SW 1271 (cell line): ENCODE measurements at places on chromosomes 12 and 14.

- DNase-seq, result no peak
These were observed 56.9 kb downstream of the LIN52 start for GRCh38 chr14:74141703-74142102.

DNA sequence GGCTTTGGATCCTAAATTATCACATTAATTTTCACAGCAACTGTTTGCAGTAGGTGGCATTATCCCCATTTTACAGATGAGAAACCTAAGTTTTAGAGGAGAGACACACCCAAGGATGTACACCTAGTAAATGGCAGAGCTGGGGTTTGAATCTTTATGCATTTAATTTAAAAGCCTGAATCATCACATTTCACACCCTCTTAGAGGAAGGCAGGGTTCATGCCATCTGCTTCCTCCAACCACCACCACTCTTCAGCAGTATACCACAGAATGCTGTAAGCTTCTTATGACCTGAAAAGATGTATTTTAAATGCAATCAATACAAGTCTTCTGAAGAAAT lies 90.3 kb downstream of the CRADD start:
- no peak for DNase-seq

GRCh38 chr12:118103601-118104382 lies at the start of gene VSIG10:
Gene VSIG10 (minus strand): TSS chr12:118104011. CDS start chr12:118103671, 340 bp downstream.
- peak; percentile 72 for DNase-seq

DNA sequence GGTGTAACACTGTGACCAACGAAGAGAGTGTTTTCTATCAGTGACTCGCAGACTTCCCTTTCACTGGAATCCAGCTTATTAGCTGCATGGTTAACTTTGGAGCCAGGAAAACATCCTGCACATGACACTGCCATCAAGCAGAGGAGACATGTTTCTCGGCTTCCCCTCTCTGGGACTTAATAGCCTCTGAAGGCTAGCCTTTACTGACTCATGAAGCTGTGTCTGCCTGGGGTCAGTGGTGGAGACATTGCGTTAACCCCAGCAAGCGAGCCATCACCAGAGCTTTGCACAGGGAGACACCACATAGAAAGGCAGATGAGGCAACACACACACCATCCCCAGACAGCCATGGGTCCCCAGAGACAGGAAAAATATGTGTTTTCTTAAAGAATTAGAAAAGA lies 126.9 kb upstream of the PRICKLE1 start:
- DNase-seq, result no peak

GRCh38 chr12:113285679-113286610 lies 49.0 kb downstream of the SLC8B1 start:
- DNase-seq, result no peak

DNA sequence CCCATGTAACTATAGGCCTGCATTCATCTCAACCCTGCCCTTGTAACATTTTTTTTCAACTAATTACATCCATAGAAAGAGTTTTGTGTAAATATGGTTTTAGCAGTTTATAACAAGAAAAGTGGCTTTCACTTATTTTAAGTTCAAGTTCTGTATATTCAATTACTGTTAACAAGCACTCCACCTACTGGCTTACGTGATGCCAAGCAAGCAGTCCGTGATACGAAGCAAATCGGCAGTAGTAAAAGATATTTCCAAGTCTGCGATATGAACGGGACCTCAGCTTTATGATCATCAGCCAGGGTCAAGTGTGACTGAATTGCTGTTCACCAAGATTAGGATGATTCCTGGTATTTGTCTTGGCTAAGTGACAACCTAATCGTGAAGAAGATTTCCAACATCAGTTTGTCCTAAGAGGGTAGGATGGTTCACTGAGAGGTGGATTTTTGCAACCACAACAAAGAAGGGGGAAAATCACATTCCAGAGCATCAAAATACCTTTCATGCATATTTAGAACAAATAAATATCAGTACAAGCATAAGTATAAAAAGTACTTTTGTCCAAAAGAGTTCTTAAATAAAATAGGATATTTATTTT lies 456.2 kb downstream of the FOXG1 start:
- DNase-seq, result no peak

GRCh38 chr12:63990828-63991547 lies 146.5 kb downstream of the SRGAP1 start:
- no peak for DNase-seq

GRCh38 chr12:59444932-59445331 lies 150.9 kb upstream of the SLC16A7 start:
- DNase-seq, result no peak

DNA sequence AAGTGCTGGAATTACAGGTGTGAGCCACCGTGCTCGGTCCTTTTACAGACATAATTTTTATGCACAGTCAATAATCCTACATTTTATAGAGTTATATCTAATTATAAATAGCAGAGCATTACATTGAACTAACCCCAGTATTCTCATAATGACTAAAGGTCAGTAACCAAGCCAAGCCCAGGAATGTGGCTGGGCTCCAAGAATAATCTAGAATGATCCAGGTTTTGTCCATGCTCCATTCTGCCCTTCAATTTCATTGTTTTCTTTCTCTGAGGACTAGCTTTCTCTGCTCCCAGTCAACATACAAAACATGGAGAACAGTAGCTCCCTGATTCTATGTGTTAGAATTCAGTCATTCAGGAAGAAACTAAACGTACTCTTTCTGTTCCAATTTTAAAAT lies 92.1 kb upstream of the KRR1 start:
- DNase-seq, result no peak

GRCh38 chr12:85747941-85748495 lies 88.2 kb downstream of the RASSF9 start:
- DNase-seq, result no peak

GRCh38 chr14:92959189-92959531 lies 36.2 kb downstream of the CHGA start:
- DNase-seq, result no peak

GRCh38 chr14:57266065-57266464 lies 2.6 kb downstream of the EXOC5 start:
- DNase-seq, result no peak

DNA sequence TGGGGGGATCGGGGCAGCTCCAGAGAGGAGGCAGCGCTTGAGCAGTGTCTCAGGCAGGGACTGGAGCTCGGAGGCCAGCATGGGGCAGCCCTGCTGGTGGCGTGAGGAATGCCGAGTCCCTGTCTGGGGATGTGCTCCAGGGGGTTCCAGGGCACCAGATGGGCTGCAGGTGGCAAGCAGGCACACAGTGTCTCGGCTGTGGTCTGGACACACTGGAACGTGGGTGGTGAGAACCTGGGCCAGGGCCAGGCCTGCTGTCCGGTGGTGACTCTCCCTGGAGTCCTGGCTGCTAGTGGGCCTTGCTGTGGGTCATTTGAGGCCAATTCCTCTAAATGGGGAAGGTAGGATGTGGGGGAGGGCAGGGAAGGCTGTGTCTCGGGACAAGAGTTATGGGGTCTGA lies 199.4 kb upstream of the RTL1 start:
- no peak for DNase-seq

DNA sequence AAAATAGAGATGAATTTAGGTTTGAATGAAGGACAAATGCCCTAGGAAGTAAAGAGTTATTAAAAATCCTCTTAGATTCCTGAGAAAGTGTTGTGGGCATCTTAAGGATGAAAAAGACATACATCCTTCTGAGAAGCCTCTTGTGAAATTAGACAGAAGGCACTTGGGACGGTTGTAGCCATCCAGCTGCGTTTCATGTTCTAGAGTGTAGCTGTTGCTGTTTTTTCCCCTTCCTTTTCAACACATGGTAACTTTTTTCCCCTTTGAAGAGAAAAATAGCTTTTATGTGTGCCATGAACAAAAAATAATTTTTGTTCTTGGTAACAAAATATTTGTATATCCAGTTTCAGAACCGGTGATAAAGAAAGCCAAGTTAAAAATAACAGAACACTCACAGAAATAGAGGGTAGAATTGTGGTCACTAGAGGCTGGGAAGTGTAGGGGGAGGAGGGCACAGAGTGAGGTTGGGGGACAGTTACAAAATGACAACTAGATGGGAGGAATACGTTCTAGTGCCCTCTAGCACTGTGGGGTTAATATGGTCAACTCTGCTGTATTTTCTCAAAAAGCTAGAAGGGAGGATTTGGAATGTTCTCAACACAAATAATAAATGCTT lies 58.4 kb downstream of the PTHLH start:
- DNase-seq, result no peak

- DNase-seq, result no peak
These were observed 6.6 kb downstream of the RAPGEF3 start for GRCh38 chr12:47752121-47752520.

- no peak for DNase-seq
These were observed 32.4 kb downstream of the LMO3 start for GRCh38 chr12:16573398-16574077.

GRCh38 chr14:77882636-77883035 lies 82.7 kb downstream of the ADCK1 start:
- DNase-seq, result no peak

- no peak for DNase-seq
These were observed 16.4 kb upstream of the TMEM30B start for GRCh38 chr14:61297581-61297980.

GRCh38 chr14:31395119-31395518 lies 25.2 kb downstream of the HEATR5A start:
- DNase-seq, result no peak

GRCh38 chr12:2258025-2258424 lies 205.2 kb downstream of the CACNA1C start:
- no peak for DNase-seq

DNA sequence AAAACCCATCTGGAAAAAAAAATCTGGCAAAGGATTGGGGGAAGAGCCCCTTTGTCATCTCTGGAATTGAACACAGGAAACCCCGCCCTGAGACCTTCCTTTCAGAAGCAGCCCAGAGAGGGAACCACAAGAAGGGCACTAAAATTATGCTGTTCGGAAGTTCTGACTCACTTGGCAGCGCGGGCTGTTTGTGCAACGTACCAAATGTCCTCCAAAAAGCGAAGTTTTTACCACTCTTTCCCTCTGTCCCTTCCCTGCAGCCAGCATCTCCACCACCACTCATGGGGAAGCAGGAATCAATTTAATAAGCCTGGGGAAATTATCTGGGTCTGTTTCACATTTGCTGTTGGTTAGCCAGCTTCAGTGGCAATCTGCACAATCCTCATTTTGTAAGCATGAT lies 3.2 kb upstream of the SYNE3 start:
- no peak for DNase-seq

GRCh38 chr12:55679691-55680090 lies 28.0 kb downstream of the ITGA7 start:
- DNase-seq, result no peak

DNA sequence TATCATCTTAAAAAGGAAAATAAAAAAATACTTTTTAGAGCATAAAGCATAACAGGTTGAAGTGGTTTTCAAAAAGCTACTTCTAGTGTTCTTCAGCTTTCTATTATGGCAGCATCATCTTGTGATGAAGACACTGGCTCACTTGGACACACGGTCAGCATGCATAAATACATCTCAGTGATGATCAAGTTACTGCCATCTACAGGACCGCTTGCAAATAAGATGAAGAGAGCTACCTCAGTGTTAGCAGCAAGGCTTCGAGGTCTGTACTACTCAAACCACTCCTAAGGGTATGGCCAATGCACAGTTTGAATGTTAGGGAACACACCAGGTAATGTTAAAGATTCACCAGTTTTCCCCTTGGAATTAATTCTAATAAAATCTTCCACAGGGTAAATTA lies 58.8 kb downstream of the GALC start:
- no peak for DNase-seq

DNA sequence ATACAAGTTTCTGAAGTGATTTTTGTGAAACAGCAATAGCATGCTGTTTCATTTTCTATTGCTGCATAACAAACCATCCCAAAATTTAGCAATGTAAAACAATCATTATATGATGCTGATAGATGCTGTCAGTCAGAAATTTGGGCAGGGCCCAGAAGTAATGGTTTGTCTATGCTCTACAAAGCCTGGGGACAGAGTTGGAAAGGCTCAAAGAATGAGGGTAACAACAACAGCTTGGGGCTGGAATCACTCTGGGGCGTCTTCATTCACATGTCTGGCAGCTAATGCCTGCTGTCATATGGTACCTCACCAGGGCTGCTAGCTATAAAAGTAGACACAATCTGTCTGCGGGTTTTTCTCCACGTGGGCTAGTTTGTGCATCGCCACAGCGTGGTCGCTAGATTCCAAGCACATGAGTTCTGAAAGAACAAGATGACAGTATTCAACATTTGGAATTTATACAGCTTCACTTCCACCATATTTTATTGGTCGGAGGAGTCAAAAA lies 176.5 kb downstream of the BMP4 start:
- no peak for DNase-seq

DNA sequence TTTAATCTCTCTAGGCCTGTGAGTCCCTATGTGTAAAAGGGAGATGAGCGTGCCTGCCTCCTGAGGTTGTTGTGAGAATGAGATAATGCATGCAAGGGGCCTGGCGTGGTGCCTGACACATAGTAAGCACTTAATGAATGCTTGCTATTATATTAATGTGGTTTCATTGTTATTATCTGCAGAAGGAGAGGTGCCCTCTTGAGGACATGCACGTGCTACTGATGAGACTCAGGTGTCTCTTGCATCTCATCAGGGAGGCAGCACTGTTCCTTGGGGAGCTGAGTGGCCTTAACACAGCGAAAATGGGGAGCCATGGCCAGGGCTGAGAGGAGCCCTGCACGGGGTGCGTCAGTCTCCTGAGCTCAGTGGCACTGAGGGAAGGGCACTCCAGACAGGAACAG lies 29.9 kb upstream of the BCDIN3D start:
- no peak for DNase-seq

DNA sequence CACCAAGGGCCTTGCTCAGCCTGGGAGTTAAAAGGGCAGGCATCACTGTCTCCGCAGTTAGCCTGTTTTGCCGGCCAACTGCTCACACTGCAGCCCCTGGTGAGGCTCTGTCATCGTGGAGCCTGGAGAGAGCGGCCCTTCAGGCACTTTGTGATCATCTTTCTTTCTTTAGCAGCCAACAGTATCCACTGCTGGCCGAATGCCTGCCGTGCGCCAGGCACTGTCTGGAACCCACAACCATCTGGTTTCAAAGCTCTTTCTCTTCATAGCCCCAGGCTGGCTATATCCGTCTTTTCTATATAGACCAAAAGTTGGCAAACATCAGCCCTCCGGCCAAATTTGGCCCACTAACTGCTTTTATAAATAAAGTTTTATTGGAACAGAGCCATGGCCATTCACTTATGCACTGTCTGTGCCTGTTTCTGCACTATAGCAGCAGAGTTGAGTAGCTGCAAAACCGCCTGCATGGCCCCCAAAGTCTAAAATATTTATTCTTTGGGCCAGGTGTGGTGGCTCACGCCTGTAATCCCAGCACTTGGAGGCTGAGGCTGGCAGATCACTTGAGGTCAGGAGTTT lies 29.5 kb downstream of the SLC8B1 start:
- no peak for DNase-seq

- DNase-seq, result no peak
These were observed 1022.9 kb downstream of the LRFN5 start for GRCh38 chr14:42629553-42629952.

- no peak for DNase-seq
These were observed 142.9 kb downstream of the NAV3 start for GRCh38 chr12:77973579-77973978.

- no peak for DNase-seq
These were observed 123.7 kb downstream of the PIWIL1 start for GRCh38 chr12:130461447-130461815.
